PC-9 (cell line): ENCODE measurements at places on chromosomes 11 and 22. TPM values are rescaled to one million over a fixed set of nuclear protein-coding genes. Genes with fewer than 3 reads are reported as not detected.

The CCDC116 gene
- total RNA-seq = 0.33 and 0.63 TPM in 2 replicates

The LMF2 gene
- 37.3 and 52.2 TPM in 2 replicates for total RNA-seq

The MS4A3 gene
- total RNA-seq = not detected in 2 replicates

The SLC22A9 gene
- not detected in 2 replicates for total RNA-seq

The CRYAB gene
- not detected in 2 replicates for total RNA-seq

The NAV2 gene
- 22.9 and 23.3 TPM in 2 replicates for total RNA-seq
